ENCODE measurements at places on chromosomes 5 and 9. TPM values are rescaled to one million over a fixed set of nuclear protein-coding genes. Genes with fewer than 3 reads are reported as not detected.

Gene ACSL6
- polyA plus RNA-seq, result 0.64 TPM

Gene CCNB1
- 2.4 TPM for polyA plus RNA-seq

Gene CCL28
- polyA plus RNA-seq, result 1.9 TPM

Gene RUSC2
- polyA plus RNA-seq, result 5.8 TPM

Gene PCDHGC5
- polyA plus RNA-seq, result 0.07 TPM

Gene TMEM161B
- 2.9 TPM for polyA plus RNA-seq

Gene GABRP
- polyA plus RNA-seq, result 0.02 TPM

Gene ANKS6
- polyA plus RNA-seq, result 8.5 TPM

Gene OCLN
- 1.5 TPM for polyA plus RNA-seq

Gene PCDHGA8
- polyA plus RNA-seq, result 0.07 TPM

Gene PCDHGA7
- polyA plus RNA-seq, result 0.11 TPM

Gene SYK
- 7.4 TPM for polyA plus RNA-seq

Gene FOXD4L6
- not detected for polyA plus RNA-seq

Gene NR6A1
- polyA plus RNA-seq, result 0.61 TPM

Gene TMEFF1
- not detected for polyA plus RNA-seq

Gene SH2D3C
- polyA plus RNA-seq, result 4.8 TPM

Gene OR1J2
- not detected for polyA plus RNA-seq

Gene IGIP
- polyA plus RNA-seq, result 3.6 TPM

Gene SV2C
- 0.04 TPM for polyA plus RNA-seq

Gene IFNA21
- not detected for polyA plus RNA-seq

Measured in adipose tissue (tissue), 3 donors.